Thoracic aorta (tissue), 2 donors: ENCODE measurements at places on chromosomes 5 and 9.

- DNase-seq: no peak
Measured at GRCh38 chr9:74478606-74479005, 18.5 kb upstream of the RORB start.

- DNase-seq: no peak
Measured at GRCh38 chr5:1497242-1497777, 26.4 kb downstream of the LPCAT1 start.

DNA sequence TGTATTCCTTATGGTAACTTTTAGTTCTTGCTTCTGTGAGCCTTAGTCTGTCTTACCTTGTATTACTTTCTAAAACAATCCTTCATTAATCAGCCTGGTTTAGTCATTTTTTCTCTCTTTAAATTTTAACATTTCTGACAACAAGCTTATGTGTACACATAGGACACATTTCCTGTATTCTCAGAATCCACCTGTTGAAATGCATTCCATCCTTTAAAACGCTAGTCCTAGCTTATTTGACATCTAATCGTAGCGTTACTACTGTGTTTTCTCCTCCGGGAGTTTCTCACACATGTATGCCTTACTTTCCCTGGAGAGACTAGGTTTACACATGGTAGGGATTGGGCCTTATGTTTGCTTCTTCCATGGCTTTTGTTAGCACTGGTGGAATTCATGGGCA, 3.8 kb downstream of the TARS1 start:
- no peak for DNase-seq

DNA sequence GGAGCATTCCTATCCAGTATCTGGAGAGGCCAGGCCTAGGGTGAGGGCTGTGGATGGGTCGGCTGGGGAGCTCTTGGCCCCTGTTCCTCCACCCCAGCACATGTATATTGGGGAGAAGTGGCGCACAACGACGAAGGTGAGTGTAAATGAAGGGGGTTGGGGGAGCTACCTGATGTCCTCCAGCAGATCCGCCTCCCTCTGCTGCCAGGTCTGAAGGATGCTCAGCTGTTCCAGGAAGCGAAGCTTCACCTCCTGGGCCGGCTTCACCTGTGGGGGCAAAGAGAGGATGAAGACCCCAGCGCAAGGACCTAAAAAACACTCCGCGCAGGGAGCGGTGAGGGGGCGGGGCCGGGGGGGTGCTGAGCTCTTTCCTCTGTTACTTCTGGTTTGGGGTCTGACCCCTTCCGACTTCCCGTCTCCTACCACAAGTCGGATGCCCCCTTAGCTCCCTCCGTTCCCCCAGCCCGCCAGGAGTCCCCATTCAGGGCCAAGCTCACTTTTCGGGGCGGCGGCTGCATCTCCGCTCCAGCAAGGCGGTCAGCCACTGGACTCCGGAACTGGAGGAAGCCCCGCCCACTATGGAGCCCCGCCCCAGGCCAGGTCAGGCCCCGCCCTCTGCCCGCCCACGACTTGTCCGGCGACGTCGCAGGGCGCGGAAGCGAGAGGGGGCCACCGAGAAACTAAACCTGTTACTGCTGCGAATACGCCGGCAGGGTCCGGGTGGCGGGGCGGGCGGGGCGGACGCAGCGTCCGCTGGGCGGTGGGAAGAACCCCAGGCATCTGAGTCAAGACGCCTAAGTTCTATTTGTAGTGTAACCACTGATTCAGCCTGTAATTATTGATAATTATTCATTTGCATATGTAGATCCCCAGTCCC, at the start of gene FCHSD1:
Gene FCHSD1 (minus strand): TSS at position 568 of the 877 bp plus-strand sequence. CDS start 50 bp downstream, at position 518.
- DNase-seq: peak; percentile 62

- DNase-seq: no peak
Measured at GRCh38 chr9:128164307-128164885, 4.3 kb downstream of the BBLN start.

DNA sequence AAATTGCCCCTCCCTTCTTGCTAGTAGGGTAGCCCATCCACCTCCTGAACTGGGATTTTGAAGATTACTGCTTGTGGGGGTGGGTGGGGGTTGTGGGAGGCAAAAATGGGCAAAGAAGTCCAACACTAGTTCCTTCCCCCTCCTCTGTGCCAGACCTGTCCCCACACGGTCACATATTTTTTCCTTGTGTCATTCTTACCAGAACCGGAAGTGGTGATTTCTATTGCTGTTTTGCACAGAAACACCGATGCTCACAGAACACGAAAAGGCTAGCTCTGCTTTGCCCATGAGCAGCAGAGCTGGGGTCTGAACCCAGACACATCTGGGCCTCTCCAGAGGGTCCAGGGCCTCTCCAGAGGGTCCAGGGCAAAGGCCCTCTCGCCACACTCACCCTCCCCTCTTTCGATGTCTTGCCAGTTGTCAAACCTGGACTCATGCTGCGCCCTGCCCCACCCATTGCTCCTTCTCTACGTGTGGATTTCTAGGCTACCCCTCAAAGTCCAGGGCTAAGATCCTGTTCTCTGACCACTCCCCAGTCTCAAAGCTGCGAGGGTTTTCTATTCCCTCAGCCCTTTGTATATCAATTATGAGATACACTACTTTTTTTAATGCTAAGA, 264.4 kb upstream of the MSX2 start:
- DNase-seq: no peak

GRCh38 chr9:130029223-130029973, 13.6 kb downstream of the FNBP1 start:
- no peak for DNase-seq

DNA sequence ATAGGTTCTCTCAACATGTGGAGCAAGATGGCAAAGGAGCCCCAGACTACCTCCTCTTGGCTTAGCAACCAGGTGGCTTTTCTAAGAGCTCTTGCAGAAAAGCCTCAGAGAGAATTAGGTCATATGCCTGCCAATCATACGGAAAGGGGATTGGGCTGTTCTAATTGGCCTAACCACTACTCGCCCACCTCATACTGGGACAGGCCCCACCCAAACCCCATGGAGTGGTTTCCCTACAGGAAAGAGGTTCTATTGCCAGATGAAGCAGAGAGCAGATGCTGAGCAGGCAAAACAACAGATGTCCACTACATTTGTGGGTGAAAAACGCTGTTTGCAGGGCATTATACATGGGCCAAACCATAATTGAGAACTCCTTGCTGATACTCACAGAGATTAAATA, 29.0 kb downstream of the ABLIM3 start:
- no peak for DNase-seq

DNA sequence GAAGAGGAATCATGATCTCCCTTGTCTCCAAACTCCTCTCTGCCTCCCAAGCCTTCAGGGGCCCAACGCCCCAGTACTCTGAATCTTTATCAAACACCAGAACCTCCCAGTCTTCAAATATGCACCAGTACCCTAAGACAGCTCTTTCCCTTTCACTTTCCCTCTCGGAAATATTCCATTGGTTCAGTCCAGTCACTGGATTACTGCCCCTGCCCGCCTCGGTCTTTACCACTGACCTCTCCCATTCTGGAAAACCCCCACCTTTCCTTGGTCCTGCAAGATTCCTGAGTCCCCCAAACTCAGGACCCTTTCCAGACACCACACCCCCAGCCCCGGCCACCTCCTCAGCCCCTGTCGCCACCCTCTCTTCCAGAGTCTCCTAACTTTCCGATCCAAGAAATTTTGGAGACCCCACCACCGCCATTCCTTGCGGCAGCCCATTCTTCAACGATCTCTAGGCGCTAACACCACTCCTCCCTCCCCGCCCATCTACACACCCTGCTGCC, 674 bp downstream of the C5orf15 start:
- no peak for DNase-seq

DNA sequence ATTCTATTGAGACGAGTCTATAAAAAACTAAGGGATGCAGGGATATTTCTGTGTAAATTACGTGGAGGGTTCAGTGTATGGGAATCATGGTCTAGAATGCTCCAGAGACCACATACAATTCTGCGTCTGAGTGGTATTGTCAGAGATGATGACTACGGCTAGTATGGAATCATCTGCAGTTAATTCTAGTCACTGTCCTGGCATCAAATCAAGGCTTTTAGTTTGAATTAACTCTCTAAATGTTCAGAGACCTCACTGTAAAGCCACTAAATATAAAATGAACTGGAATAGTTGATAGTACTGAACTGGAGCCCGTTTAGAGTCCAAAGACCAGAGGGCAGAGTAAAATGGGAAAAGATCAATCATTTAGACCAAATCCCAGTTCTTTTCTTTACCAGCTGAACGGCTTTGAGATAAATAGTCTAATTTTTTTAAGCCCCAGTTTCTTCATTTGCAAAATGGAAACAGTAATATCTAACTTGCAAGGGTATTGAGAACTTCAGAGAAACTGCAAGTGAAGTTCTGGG, 599.8 kb downstream of the EBF1 start:
- DNase-seq: no peak
